Suprapubic skin (tissue), 4 donors: ENCODE measurements at places on chromosomes 7 and 10.

- no peaks in the 10 kb centered on the region for H3K27me3 ChIP-seq
- H3K36me3 ChIP-seq, result no peaks in the 10 kb centered on the region
- H3K4me3 ChIP-seq, result no peak overlapping the region
- H3K4me1 ChIP-seq, result no peaks in the 10 kb centered on the region
- H3K27ac ChIP-seq, result peak overlapping the region; percentile 33
Measured at GRCh38 chr10:105023211-105024111, 382.4 kb downstream of the SORCS3 start.

GRCh38 chr10:1380088-1380671, 324.0 kb downstream of the WDR37 start:
- no peaks in the 10 kb centered on the region for H3K4me1 ChIP-seq
- H3K27me3 ChIP-seq, result peaks cover 56% of the 10 kb centered on the region
- no peak overlapping the region for H3K27ac ChIP-seq
- no peak overlapping the region for H3K4me3 ChIP-seq
- DNase-seq, result peak; percentile 50
- H3K36me3 ChIP-seq, result no peaks in the 10 kb centered on the region

DNA sequence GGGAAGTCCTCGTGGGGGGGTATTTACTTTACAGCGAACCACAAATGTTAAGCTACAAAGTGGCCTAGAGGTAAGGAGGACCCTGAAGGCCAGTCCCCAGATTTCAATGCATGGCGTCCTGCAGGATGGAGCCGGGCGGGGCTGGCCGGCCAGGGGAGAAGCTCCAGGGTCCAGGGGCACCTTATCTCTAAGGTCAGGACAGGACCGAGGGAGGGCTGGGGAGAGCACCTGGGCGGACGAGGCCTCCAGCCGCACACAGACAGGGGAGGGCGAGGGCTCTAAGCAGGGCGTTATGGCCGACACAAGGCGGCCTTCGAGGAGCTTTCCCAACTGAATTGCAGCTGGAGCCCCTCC, 96.4 kb upstream of the DIP2C start:
- H3K4me3 ChIP-seq, result no peak overlapping the region
- H3K4me1 ChIP-seq, result peaks cover 16% of the 10 kb centered on the region

DNA sequence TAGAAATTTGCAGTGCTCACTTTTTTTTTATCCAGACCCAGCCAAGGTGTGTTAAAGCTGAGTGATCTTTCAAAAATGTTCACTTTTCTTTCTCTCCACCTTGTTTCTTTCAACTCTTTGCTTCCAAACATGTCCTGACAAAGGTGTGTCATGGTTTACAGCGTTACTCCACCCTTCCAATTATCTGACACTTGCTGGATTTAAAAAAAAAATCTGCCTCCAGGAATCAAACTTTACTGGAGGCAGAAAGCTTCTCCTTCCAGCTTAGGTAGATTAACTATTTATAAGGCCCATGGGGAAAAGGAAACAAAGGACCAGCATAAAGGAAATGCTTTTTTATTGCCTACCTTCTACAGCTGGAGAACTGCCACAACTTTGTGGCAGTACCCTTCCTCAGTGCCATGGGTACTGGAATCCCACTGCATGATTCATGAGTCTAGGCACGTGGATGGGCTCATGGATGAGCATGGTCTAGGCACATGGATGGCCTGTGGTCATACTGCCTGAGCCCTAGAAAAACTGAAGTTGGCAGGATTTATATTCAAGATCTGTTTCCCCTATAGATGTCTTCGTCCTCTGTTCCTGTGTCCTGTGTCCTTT, at the start of gene COL17A1:
Gene COL17A1, minus strand, starts transcription at position 80 of the 600 bp plus-strand sequence. CDS start 5,207 bp downstream, outside the sequence.
- peak within 1 kb of the TSS; percentile 76 for H3K27ac ChIP-seq
- no peaks in the 10 kb centered on the region for H3K36me3 ChIP-seq
- no peaks in the 10 kb centered on the region for H3K27me3 ChIP-seq
- peak within 1 kb of the TSS; percentile 39 for H3K4me3 ChIP-seq
- H3K4me1 ChIP-seq, result peaks cover 15% of the 10 kb centered on the region

GRCh38 chr10:58027426-58027825, 240.3 kb downstream of the IPMK start:
- DNase-seq, result no peak
- H3K27me3 ChIP-seq, result no peaks in the 10 kb centered on the region
- H3K36me3 ChIP-seq, result no peaks in the 10 kb centered on the region

- DNase-seq, result no peak
- peaks cover 70% of the 10 kb centered on the region for H3K27me3 ChIP-seq
- no peak within 1 kb of the TSS for H3K27ac ChIP-seq
- peaks cover 38% of the 10 kb centered on the region for H3K4me1 ChIP-seq
Measured at GRCh38 chr10:132785723-132786475, at the start of gene NKX6-2. Gene NKX6-2, minus strand, starts transcription at chr10:132786147. Its CDS starts 199 bp downstream, at chr10:132785948.

- H3K4me3 ChIP-seq, result no peak overlapping the region
- DNase-seq, result no peak
- H3K27ac ChIP-seq, result no peak overlapping the region
- H3K4me1 ChIP-seq, result no peaks in the 10 kb centered on the region
Measured at GRCh38 chr10:32793033-32793432, 165.0 kb downstream of the ITGB1 start.

DNA sequence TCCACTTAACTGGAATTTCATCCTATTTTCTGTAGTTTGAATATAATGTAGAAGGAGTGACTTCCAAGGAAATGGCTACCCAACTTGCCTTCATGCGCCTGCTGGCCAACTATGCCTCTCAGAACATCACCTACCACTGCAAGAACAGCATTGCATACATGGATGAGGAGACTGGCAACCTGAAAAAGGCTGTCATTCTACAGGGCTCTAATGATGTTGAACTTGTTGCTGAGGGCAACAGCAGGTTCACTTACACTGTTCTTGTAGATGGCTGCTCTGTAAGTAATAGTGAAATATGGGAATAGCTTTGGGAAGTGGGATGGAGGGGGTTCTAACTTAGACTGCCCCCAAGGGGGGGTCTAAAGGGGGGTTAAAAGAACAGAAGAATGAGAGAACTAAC, 34.5 kb downstream of the COL1A2 start:
- no peak for DNase-seq
- no peaks in the 10 kb centered on the region for H3K4me1 ChIP-seq
- no peak overlapping the region for H3K27ac ChIP-seq
- H3K4me3 ChIP-seq, result no peak overlapping the region
- peaks cover 44% of the 10 kb centered on the region for H3K36me3 ChIP-seq
- H3K27me3 ChIP-seq, result no peaks in the 10 kb centered on the region

GRCh38 chr7:725223-726005, 1.1 kb upstream of the DNAAF5 start:
- H3K4me3 ChIP-seq, result no peak overlapping the region
- no peaks in the 10 kb centered on the region for H3K27me3 ChIP-seq
- no peak overlapping the region for H3K27ac ChIP-seq
- H3K4me1 ChIP-seq, result peaks cover 26% of the 10 kb centered on the region

DNA sequence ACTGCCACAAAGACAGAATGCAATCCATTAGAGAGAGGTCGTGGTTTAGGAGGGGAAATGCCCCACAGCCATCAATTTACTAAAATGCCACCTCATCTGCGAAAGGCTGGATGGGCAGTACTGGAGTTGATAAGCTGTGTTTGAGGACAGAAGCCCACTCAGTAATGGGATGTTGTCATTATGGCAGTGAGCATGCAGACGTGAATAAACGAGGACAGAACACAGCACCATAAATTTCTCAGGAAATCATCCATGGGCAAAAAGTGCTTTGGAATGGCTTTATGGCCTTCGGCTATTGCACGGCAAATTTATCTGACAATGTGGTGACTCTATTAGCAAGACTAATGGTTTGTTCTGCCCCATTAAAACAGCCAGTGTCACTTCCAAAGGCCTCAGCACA, 15.9 kb upstream of the C10orf53 start:
- H3K36me3 ChIP-seq, result no peaks in the 10 kb centered on the region
- H3K4me1 ChIP-seq, result no peaks in the 10 kb centered on the region
- H3K27ac ChIP-seq, result no peak overlapping the region
- peaks cover 5% of the 10 kb centered on the region for H3K27me3 ChIP-seq
- no peak overlapping the region for H3K4me3 ChIP-seq
- no peak for DNase-seq

DNA sequence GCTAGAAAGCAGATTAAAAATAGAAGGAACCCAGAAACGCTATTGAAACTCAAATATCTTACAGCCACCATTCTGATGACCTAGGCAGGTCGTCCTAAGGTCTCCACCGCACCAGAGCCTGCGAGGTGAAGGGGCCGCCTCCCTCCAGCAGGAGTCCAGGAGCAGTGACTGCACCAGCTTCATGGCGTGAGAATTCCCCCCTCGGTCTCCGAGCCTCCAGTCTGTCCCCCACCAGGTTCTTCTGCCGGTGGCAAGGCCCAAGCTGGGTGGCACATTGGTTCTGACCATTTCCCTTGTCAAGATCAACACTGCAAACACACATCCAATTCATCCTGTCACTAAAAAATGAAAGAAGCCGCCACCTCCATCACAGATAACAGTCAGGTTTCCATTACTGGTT, 98.7 kb downstream of the DIP2C start:
- no peak overlapping the region for H3K27ac ChIP-seq
- peaks cover 4% of the 10 kb centered on the region for H3K4me1 ChIP-seq
- H3K36me3 ChIP-seq, result no peaks in the 10 kb centered on the region
- no peaks in the 10 kb centered on the region for H3K27me3 ChIP-seq

DNA sequence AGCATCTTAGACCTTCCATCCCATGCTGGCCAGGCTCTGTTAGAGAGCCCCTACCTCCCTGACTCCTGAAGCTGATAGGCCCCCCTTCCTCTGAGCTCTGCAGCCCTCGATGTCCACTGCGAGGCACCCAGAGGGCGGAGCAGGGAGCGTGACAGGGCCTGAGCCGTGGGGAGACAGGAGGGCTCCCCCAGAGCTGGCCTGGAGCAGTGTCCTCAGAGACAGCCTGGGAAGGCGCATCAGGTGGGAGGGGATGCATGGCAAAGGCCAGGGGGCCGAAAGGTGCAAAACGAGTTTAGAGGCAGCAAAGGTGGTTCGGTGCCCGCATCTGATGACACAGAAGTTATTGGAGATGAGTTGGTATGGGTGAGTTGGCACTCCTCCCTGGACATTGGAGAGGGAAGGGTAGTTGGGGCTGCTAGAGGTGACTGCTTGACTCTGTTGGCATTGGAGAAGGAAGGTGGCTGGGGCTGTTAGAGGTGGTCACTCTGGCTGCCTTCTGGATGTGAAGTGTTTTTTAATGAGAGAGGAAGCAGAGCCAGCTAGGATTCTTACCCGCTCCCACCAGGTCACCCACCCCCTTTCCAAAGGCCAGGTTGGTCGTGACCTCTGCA, 53.1 kb downstream of the PRF1 start:
- no peak for DNase-seq
- no peaks in the 10 kb centered on the region for H3K27me3 ChIP-seq
- H3K36me3 ChIP-seq, result peaks cover 3% of the 10 kb centered on the region
- no peak overlapping the region for H3K4me3 ChIP-seq

DNA sequence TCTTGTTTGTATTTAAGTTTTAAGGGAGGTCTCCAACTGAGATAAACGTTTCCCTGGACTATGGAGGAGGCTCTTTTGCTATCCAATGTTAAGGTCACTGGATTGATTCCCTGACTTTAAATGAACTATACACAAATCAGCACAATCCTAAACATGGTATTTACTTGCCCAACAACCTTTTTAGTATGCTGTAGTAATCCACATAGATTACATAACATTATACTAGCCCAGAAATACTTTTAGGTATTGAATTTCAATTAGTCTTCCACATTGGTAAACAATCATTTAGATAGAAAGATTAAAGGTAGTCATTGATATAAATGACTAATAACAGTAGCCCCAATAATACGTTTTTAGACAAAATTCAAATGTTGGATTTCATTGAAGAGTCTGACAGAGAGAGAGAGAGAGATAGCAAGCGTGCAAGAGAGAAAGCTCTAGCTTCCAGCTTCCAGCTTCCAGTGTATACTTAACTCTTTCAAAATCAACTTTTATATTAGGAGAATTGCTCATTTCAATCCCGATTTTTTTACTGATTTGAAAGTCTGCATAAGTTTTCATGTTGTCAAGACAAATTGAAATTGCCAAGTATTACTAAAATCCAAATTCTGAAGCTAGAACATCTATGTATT, 155.8 kb downstream of the DOCK4 start:
- H3K27me3 ChIP-seq, result no peaks in the 10 kb centered on the region
- H3K4me3 ChIP-seq, result no peak overlapping the region
- H3K4me1 ChIP-seq, result peaks cover 6% of the 10 kb centered on the region
- DNase-seq, result no peak
- H3K27ac ChIP-seq, result no peak overlapping the region

DNA sequence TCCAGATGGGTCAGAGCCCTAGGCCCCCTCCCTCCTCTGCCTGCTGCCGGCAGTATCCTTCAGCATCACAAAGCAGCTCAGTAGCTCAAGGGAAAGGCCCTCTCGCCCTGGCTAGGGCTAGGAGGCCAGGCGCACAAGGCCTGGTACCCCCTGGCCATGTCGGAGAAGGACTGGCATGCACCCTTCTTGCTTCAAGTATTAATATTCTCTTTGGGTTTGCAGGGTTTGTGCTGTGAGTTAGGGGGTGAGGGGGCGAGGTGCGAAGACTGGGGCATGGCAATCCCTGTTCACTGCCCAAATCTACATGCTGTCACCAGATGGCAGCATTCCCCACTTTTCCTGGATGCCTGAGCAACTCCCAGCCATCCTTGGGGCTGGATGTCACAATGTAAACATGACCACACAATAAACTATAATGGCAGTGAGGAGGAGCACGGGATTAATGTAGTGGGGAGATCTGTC, 105.2 kb downstream of the NEURL1 start:
- H3K36me3 ChIP-seq, result peaks cover 36% of the 10 kb centered on the region
- no peak for DNase-seq
- no peaks in the 10 kb centered on the region for H3K27me3 ChIP-seq
- H3K4me3 ChIP-seq, result no peak overlapping the region
- H3K4me1 ChIP-seq, result peaks cover 15% of the 10 kb centered on the region
- H3K27ac ChIP-seq, result no peak overlapping the region

GRCh38 chr10:70657041-70657440, 15.3 kb upstream of the ADAMTS14 start:
- H3K36me3 ChIP-seq, result no peaks in the 10 kb centered on the region
- H3K27ac ChIP-seq, result no peak overlapping the region
- no peak overlapping the region for H3K4me3 ChIP-seq
- peaks cover 10% of the 10 kb centered on the region for H3K4me1 ChIP-seq
- no peak for DNase-seq

DNA sequence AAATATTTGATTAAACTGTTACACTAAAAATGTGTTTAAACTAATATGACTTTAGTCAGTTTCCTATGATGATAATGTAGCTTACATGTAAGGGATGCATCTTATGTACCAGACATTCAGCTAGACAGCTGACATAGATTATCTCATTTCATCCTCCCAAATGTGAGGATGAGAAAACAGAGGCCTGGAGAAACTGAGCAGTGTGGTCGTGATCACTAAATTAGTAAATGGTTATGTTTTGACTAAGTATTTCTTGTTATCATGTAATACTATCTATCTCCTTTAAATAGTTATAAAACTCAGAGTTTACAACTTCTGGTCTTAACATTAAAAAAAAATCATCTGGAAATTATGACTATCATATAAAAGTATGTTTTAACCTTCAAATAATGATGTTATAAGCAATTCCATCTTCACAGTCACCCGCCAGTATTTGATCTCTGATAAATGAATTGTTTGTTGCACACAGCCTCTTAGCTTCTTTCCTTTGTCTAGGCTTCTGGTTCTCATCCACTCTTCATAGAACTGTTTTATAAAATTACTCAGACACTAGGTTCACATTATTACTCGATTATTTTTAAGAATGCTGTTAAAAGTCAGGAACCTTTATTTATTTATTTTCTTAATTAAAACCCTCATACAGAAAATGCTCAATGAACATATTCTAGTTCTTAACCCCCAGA, 33.6 kb upstream of the HDAC9 start:
- no peak overlapping the region for H3K27ac ChIP-seq
- no peaks in the 10 kb centered on the region for H3K27me3 ChIP-seq
- no peak for DNase-seq
- no peak overlapping the region for H3K4me3 ChIP-seq
- H3K36me3 ChIP-seq, result no peaks in the 10 kb centered on the region
